ENCODE measurements at places on chromosomes 16 and 17. TPM values are rescaled to one million over a fixed set of nuclear protein-coding genes. Genes with fewer than 3 reads are reported as not detected.

GRCh38 chr16:53781023-53781605, 77.2 kb downstream of the FTO start:
- DNase-seq = no peak

DNA sequence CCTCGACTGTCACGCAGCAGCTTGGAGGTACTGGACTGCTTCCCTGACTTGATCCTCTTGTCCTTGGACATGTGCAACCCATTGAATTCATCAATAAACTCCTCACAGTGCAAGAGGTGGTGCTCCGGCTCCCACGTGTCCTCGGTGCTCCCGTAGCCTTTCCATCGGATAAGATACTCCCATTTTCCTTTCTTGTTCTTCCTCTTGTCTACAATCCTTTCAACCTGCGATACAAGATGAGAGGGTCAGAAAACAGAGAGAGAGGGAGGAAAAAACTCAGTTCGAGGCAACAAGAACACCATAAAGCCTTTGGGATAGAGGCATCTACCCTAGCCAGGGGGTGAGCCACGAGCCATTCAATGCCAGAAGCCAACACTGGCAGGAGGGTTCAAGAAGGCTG, 119.5 kb downstream of the CDYL2 start:
- DNase-seq = no peak

- no peak for DNase-seq
These were observed 13.5 kb downstream of the KIF18B start for GRCh38 chr17:44933824-44934744.

- DNase-seq = no peak
These were observed 33.5 kb downstream of the ABCC3 start for GRCh38 chr17:50668025-50668837.

DNA sequence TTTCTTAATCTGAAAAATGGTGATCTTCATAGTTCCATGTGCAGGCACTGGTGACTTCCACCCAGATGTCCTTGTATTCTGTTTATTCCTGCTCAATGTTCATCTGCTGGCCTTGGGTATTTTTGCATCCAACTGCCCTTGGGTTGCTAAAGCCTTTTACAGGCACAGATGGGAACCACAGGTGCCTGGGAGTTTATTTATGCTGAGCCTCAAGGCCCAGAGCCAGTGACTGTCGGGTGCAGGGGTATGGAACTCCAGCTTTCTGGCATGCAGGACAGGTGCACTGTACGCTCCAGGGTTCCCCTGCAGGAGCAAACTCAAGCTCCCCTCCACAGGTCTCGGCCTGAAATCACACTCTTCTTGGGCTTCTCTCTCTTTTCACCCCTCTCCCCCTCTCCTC, 22.3 kb downstream of the DYNLRB2 start:
- no peak for DNase-seq

GRCh38 chr16:88331989-88332920, 50.5 kb upstream of the ZNF469 start:
- peak; percentile 80 for DNase-seq

DNA sequence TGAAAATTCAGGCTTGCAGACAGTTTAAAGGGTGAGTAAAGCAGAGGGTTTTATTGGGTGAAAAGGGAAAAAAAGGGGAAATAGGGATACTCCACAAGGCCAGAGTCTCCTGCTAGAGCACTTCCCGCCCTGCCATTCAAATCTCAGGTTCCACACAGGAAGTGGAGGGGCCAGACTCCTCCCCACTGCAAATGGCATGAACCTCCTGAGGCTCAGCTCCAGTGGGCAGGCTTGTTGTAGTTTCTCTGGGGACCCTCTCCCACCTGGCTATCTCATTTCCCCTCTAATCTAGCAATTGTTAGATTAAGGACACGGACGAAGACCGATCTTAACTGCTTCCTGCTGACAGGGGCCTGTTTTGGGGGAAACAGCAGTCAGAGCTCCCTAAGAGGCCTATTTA, 43.4 kb downstream of the TAOK1 start:
- DNase-seq = no peak

GRCh38 chr17:37481001-37481665, 8.6 kb upstream of the DUSP14 start:
- DNase-seq = no peak

DNA sequence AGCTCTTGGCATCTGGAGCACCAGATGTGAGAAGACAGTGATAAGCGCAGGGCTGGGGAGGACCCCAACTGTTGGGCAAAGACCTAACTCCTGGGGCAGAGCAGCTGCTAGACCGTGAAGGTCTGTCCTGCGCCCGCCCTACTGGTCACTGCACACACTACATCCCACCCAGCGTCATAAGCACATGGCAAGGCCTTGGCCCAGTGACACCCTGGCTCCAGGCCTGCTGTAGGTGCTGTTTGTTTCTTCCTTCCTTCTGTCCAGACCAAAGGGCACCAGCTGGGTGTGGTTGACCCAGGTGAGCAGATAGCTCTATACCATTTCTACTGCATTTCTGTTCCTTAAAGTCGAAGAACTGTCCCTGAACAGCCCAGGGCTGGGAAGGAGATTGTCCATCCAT, 6.4 kb downstream of the TRPV3 start:
- DNase-seq = no peak

DNA sequence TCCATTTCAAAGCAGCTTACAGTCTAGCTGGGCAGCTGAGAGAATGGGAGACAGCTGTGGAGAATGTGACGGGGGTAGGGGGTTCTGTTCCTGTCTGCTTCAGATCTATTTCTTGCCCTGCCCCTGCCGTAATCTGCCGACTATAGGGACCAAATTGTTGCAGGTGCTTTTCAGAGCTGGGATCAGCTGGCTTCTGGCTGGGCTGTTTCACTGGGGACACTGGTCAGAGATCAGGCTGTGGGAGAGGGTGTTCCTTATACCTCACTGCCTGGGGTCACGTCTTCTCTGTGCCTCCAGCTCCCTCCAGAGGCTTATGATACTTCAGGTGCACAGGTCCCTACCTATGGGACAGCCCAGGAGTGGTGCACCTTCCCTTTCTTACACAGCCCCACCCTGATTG, 514.9 kb upstream of the GOT2 start:
- no peak for DNase-seq

DNA sequence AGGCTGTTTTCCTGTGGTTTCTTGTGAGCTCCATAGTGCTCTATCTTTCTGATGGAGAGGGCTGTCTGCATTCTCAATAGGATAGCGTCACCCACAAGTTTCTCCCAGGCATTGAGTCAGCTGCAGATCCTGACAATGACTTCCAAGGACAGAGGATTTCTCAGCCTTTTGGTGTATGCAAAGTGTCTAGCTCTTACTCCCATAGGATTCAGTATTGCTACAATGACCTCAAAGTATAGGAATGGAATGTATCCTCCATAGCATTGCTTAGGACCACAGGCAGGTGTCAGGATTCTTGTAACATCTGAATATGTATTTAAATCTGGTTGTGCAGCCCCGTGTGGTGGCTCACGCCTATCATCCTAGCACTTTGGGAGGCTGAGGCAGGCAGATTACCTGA, 32.3 kb downstream of the SMIM36 start:
- no peak for DNase-seq

DNA sequence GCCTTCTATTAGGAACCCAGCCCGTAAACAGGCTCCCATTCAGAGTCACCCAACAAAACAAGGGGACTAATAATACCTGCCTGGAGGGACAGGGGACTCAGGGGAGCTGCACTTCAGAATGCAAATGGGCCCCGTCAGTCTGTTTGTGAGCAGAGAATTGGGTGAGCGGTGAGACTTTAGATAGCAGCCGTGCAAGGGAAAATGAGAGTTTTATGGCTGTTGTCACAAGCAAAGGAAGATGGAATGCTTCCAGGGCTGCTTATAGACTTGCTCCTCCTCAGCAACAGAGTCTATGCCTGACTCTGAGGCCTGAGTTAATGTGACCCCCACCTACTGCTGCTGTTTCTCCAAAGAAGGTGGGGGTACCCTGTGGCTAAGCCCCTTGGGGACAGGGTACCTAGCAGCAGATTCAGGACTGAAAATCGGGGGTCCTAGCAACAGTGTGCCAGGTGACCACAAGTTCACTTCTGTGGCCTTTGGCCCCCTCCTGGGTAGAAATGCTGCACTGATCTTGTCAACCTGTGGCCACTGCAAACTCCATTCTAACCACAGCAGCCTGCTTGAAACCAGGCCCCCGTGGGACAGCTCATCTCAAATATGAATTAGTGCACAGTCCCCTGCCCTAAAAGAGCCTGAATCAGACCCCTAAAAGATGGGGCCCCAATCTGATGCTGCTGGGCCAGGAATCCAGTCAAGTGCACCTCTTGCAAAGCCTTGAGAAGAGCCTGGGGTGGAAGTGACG, 126.4 kb downstream of the C16orf78 start:
- no peak for DNase-seq

DNA sequence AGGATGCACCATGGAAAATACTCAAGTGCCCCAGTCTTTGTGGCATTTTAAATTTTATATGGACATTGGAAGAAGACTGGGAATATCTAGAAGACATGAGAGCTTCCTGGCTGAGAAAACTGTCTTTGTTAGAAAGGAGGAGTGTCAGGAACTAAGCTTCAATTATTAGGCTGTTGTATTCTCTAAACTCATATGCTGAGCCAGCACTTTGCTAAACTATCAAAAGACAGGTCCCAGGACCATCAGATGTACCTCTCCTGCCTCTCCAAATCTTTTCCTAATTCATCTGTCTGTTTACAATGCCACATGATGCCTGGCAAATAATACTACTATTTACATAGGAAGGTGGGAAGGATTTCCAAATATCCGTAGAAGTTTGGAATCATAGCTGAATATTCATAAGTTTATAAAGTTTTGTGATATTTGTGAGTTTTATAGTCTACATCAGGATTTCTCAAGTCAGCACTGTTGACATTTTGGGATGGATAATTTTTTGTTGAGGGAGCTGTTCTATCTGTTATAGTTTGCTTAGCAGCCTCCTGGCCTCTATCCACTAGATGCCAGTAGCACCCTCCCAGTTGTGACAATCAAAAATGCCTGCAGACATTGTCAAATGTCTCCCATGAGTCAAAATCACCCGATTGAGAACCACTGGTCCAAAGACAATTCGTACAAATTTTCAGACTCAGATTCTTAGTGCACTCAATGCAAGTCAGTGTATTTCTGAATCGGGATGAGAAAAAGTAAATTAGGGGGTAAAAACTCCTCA, 61.2 kb upstream of the NETO2 start:
- DNase-seq = no peak

- no peak for DNase-seq
These were observed 24.1 kb downstream of the CACNA1H start for GRCh38 chr16:1177053-1177452.

GRCh38 chr16:85390511-85391174, 222.5 kb upstream of the GSE1 start:
- peak; percentile 16 for DNase-seq

- peak; percentile 96 for DNase-seq
These were observed 12.9 kb downstream of the KRT39 start for GRCh38 chr17:40953881-40954280.

DNA sequence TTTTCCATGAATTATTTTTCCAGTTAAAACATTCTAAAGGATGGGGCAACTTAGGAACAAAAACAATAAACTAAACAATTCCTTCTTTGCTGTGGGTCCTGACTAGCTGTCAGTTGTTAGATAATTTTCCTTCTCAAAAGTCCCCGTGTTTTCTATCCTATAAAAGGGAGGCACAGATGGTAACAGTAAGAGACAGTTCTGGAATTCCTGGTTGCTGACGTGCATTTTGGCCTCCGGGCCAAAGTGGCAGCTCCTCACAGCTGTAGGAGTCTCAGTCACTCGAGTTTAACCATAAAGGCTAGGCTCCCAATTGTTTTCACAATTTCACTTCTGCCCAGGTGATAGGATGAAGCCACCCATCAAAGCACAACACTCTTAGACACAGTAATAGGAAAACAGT, 77.0 kb upstream of the ZNF423 start:
- no peak for DNase-seq

GRCh38 chr16:76732894-76733293, 455.7 kb downstream of the CNTNAP4 start:
- no peak for DNase-seq

- no peak for DNase-seq
These were observed 20.0 kb upstream of the WFIKKN1 start for GRCh38 chr16:610513-611381.

- no peak for DNase-seq
These were observed 15.0 kb downstream of the PPY start for GRCh38 chr17:43927060-43927864.

- no peak for DNase-seq
These were observed 8.6 kb upstream of the VAC14 start for GRCh38 chr16:70809392-70810060.

DNA sequence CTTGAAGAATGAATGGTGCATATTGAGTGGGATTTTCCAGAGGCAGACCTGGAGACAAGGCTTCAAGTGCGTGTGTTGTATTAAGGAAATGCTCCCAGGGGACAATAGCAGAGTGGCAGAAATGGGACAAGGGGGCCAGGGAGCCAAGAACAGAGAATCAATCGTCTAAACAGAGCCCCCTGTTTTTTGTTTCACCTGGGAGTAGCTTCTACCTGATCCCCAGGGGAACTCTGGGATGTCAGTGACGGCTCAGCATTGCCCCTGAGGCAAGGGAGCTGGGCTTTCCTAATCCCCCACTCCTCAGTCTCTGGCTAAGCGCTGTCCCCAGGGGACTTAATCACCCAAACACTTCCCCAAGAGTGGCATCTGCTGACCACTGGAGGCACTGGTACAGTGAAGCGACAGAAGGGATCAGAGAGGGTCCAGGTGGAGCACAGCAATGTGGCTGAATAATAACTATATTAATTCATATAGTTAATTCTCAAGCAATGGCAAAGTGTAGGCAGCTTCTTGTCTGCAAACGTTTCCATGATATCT, 35.7 kb upstream of the C16orf78 start:
- DNase-seq = no peak

DNA sequence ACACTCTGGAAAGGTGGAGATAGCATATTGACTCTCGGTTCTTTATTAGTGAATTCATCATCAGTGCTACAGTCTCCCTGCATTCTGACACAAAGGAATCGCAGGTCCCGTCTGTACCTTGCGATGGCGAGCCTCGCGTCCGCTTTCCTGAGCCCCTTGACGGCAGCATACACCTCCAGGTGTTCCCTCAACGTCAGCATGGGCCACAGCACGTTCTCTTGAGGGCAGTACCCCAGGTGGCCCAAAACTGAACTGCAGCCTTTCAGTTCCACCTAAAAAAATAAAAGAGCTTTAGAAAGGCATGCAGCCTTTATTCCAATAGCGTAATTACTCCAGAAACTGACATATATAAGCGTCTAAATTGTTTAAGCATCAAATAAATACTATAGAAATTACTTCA, 24.2 kb upstream of the ABCA9 start:
- DNase-seq = no peak

- no peak for DNase-seq
These were observed 12.2 kb downstream of the C1QTNF1 start for GRCh38 chr17:79036181-79036580.

The NTN3 gene
- total RNA-seq = 0.23 TPM

The TMIGD1 gene
- not detected for total RNA-seq

The SNTB2 gene
- total RNA-seq = 31.0 TPM

The WNT9B gene
- total RNA-seq = not detected

The TMEM238L gene
- not detected for total RNA-seq

The CES5A gene
- not detected for total RNA-seq

The GOSR2 gene
- 25.5 TPM for total RNA-seq

The CYLD gene
- total RNA-seq = 10.3 TPM

The FA2H gene
- 11.5 TPM for total RNA-seq

The MYO15A gene
- total RNA-seq = 0.17 TPM

The ABCA6 gene
- not detected for total RNA-seq

The INCA1 gene
- total RNA-seq = not detected

The KRT15 gene
- total RNA-seq = 15.6 TPM

The PTGES3L gene
- total RNA-seq = 2.5 TPM

The MT3 gene
- total RNA-seq = 5.1 TPM

Measured in epithelial cell of proximal tubule (primary cell).